ENCODE measurements at places on chromosomes 1 and 21.

GRCh38 chr1:59701376-59701775, 113.4 kb upstream of the HOOK1 start:
- DNase-seq, result no peak

- DNase-seq, result no peak
Observed at GRCh38 chr1:98086796-98087441, 166.1 kb upstream of the DPYD start.

DNA sequence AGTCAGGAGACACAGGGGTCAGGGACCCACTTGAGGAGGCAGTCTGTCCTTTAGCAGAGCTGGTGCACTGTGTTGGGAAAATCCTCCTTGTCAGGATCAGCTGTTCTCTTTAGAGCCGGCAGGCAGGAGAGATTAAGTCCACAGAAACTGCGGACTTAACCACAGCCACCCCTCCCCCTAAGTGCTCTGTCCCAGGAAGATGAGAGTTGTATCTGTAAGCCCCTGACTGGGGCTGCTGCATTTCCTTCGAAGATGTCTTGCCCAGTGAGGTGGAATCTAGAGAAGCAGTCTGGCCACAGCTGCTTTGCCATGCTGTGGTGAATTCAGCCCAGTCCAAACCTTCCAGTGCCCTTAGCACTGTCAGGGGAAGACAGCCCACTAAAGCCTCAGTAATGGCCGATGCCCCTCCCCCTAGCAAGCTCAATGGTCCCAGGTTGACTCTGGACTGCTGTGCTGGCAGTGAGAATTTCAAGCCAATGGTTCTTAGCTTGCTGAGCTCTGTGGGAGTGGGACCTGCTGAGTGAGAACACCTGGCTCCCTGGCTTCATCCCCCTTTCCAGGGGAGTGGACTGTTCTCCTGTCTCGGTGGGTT, 172.8 kb downstream of the ST6GALNAC3 start:
- DNase-seq, result no peak

- DNase-seq, result no peak
Observed at GRCh38 chr1:204894606-204895005, 23.9 kb downstream of the NFASC start.

GRCh38 chr1:160136926-160137200, 14.5 kb upstream of the ATP1A4 start:
- no peak for DNase-seq

DNA sequence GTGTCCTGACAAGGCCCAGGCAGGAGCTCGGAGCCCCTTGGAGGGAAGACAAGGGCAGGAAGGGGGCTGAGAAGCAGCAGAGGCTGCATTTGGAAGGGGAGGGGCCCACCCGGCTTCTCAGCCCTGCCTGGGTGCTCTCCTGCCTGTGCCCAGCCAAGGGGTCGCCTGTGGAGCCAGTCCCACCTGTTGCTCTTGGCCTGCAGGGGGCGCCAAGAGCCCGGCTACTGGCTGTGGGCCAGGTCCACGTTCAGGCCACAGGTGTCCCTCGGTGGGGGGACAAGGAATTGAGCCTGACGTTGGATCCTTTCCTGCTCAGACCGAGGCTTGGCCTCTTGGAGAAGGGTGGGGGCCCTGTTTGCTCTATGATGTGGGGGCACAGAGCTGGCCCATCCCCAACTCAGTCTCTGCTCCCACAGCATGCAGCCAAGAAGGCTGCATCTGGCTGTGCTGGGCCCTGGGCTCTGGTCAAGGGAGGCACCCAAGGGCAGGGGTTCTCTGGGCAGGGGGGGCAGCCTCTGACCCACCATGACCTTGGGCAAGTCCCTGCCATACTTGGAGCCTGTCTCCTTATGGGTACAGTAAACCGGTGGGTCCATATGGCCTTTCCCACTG, 10.9 kb downstream of the WNT4 start:
- DNase-seq, result no peak

GRCh38 chr1:248576260-248576980, 1.9 kb upstream of the OR2T34 start:
- DNase-seq, result no peak

GRCh38 chr1:25109531-25109951, 122.8 kb downstream of the SYF2 start:
- no peak for DNase-seq

DNA sequence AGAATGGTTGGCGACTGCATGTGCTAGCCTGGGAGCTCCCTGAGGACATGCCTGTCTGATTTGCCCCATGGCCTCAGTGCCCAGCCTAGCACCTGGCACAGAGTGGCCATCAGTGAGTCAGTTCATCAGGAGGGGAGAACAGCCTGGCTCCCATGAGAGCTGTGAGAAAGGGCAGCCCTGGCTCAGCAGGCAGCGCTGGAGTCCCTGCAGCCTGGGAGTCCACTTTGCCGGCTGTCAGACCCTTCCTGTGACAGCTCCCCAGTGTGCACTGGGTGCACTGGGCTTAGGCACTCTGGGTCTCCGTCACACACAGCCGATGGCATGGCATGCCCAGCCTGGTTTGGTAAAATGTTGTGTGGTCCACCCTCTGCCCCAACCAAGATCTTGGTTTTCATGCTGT, 28.7 kb downstream of the LDLRAP1 start:
- DNase-seq, result no peak

DNA sequence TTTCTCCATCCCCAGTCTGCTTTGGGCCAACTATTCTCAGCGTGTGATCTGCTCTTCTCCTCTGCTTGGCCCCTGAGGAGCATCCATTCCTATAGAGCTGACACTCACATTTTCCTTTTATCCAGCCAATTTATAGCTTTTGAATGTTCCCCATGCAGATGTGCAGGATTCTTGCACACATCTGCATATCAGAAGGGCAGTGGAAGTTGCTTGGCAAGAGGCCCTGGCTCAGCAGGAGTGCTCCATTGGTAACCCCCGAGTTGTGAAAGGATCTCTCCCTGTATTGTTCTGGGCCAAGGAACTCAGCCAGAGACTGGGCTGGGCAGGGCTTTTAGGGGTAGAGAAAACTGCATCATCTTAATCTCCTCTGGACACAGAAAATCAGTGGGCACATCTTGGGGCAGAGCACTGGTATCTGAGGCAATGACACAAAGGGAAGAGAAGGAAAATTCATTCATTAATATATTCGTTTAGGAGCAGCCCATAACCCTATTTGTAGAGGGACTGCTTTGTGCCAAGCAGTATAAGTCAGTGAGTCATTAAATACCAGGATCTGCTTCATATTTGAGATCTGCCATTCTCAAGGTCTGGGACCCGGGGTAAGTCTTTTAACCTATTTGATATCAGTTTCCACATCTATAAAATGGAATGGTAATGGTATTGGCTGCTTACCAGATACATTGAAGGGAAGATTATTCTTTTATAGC, 31.0 kb upstream of the BEND5 start:
- no peak for DNase-seq

DNA sequence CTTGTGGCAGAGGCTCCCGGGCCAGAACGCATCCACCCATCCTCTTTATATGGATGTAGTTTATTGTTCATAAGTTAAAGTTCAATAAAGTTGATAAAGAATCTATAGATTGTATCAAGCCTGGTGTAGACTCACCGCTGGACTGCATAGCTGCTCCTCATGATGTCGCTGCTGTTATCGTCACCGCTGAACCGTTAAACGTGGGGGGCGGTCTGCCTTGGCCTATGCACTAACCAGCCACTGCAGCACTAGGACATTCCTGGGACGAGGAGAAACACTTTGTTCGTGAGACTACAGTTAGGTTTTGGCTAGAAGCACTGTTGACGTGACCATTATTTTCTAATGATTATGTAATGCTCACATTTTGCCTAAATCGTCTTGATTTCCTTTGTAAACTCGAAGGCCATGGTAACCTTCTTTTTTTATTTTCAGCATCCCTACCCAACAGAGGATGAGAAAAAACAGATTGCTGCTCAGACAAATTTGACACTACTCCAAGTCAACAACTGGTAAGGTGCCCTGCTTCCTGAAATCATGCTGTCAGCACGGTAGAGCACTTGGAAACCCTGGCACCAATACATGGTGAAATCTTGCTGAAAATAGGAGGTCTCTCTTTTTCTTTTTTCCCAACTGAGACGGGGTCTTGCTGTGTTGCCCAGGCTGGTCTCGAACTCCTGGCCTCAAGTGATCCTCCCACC, 50.2 kb downstream of the PKNOX1 start:
- DNase-seq, result no peak

- DNase-seq, result no peak
Observed at GRCh38 chr1:113931451-113931851, 2.3 kb downstream of the HIPK1 start.

- no peak for DNase-seq
Observed at GRCh38 chr1:7687411-7687810, 83.7 kb upstream of the VAMP3 start.

DNA sequence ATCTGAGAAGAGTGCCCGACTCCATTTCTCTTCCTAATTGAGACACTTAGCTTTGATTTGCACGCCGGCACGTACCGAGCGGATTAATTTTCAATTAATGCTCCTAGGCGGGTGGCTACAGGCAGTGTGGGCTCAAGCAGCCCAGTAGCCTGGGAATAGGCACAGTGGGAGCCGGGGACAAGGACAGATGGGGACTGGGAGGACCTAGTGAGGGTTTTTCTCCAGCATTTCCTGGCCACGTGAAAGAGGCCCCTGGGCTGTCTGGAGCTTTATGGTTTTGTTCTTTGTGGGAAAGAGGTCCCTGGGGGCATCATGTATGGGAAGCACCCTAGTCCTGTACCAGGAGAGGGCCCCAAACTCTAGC, 78.6 kb upstream of the CSF3R start:
- no peak for DNase-seq

GRCh38 chr1:182107209-182107608, 45.7 kb upstream of the ZNF648 start:
- DNase-seq, result no peak

GRCh38 chr1:226875641-226876295, 5.4 kb downstream of the PSEN2 start:
- DNase-seq, result no peak

- DNase-seq, result no peak
Observed at GRCh38 chr1:230609208-230609607, 33.1 kb upstream of the COG2 start.

DNA sequence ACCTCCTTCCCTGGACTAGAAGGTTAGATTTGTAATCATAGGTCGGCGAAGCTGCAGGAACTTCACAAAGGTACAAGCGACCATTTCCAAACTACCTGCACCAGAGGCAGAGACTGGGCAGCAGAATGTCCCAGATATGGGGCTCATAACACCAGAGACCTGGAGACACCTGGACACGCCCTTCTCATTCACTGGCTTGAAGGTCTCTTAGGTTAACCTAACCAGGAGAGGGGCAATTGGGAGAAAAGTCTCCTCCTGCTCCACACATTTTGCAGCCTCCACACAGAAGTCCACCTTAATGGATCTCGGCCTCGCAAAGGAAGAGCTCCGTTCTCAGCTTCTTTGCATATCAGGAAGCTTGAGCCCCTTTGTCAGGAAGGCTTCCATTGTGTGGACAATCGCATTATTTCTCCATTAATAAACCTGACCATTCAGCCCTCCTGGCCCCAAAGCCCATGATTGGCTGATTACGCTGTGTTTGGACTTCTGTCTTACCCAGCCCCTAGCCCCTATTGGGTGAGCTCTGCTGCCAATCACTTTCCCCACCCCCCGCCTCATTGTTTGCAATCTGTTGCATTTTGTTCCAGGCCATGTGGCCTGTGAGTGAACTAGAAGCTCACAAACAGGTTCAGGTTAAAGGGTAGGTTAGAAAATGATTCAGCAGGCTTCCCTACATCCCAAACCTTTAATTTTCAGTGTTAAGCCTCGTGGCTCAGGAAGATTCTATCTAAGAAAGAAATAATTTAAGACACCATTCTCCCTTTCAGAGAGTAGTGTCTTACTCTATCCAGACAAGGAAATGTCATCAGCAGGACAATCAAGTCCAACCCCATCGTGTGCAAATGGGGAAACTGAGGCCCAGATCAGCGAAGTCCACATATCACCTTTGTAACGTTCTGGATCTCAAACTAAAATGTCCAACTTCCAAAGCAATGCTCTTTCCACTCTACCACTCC, 2.8 kb downstream of the MYCL start:
- DNase-seq, result peak; percentile 100

GRCh38 chr1:221029981-221030649, 150.9 kb downstream of the HLX start:
- DNase-seq, result no peak

DNA sequence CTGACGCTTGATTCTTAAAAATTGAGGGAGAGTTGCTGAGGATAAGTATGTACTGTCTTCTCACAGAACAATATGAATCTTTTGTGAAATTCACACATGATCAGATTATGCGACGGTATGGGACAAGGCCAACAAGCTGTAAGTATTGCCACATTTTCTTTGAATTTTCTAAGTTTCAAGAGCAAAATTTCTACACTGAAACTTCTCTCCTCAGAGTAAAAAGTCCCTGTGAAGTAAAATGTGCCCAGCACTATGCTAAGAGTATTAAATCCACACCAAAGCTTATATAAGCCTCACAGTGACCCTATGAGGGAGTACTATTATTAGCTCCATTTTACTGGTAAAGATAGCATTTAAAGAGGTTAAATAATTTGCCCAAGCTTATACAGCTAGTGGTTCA, 12.2 kb downstream of the AKIRIN1 start:
- DNase-seq, result no peak

DNA sequence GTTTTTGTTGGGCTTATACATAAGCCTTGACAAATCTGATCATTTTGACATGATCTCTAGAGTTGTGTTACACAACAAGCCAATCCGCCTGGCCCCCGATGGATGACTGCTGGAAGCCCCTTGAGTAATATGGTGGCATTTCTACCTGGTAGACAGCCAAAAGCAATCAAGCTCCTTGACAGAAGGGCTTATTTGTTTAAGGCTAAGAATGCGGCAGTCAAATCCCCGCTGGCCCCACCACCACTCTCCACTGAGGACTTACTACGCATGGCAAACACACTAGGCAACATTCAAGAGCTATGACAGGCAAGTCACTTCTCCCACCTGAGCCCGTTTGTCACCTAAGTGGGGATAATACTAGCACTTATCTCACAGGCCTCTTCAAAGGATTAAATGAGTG, 33.4 kb upstream of the C1orf198 start:
- no peak for DNase-seq
